ENCODE measurements at places on chromosomes 7 and 10.
A peak's percentile ranks its signal among the peaks of the same experiment; 100 is the strongest.

GRCh38 chr10:73095481-73096021 lies 1.1 kb downstream of the P4HA1 start:
- peak; percentile 28 for DNase-seq

DNA sequence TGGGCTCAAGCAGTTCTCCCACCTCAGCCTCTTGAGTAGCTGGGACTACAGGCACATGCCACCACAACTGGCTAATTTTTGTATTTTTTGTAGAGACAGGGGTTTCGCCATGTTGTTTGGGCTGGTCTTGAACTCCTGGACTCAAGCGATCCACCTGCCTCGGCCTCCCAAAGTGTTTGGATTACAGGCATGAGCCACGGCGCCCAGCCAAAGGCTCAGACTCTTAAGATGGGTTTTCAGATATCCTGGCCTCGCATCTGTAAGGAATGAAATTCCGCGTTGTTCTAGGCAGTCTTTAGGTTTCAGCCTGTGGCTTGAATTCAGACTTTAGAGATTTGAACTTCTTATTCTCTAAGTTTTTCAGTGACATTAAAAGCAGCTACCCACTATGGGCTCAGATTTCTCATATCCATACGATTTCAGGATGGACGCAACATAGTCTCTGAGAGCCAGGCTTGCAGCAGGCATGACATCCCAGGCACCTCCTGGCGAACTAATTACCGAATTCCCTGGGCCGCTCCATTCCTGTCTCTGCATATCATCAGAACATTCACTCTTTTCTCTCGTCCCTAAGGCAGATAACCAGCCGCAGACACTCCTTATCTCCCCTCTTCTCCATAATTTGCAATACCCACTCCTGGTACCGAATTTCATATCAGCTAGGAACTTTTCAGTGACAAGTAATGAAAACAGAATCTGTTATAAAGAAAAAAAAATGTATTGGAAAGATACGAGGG lies 29.7 kb downstream of the IL15RA start:
- DNase-seq: no peak

DNA sequence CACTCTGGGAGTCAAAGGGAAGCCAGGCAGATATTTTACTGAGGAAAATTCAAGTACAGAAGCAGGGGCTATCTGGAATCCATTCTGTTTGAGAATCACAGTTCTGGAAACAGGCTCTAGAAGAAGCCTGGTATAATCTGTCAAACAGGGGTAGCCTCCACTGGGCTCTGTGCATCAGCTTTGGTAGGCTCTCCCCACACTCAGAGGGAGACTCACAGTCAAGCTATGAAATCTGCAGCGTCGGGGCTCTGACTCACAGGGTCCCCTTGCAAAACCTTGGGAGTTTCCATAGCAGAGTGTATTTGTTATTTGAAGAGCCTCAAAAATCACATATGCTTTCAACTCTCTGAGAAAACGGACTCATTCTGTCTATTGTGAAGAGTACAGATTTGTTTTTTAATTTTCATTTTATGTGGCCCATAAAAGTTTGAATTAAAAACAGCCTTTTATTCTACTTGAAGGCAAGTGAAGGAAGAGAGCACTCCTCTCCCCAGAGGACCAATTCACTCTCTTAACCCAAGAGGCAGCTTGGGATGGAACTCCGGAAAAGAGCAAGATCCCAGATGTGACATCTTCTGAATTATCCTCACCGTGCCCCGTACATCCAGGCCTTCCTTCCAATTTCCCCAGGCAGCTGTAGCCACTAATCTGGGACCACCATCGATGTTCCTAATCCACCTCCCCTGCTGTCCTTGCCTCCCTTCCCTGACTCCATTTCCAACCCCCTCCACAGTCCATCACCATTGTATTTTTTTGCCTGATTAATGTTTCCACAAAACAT lies 590.9 kb upstream of the MGMT start:
- no peak for DNase-seq

GRCh38 chr7:139297795-139298194 lies 43.3 kb upstream of the FMC1 start:
- no peak for DNase-seq

DNA sequence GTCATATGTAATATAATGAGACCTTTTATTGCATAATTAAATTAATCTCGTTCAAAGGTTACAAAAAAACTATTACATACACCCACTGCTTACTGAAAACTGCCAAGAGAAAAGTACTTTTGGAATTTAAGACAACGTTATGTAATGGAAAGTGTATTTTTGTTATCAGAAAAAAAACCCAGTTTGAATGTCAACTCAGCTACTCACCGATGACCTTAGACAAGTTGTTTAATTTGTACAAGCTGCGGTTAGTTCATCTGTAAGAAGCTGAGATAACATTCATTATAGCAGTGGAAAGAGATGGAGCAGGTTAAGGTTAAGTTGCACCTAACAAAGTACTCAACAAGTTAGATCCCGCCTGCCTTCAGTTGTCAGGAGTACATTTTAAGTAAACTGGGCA lies 1.1 kb downstream of the PSMA2 start:
- DNase-seq: no peak

- no peak for DNase-seq
Observed at GRCh38 chr10:61883371-61884025, 18.0 kb upstream of the ARID5B start.

DNA sequence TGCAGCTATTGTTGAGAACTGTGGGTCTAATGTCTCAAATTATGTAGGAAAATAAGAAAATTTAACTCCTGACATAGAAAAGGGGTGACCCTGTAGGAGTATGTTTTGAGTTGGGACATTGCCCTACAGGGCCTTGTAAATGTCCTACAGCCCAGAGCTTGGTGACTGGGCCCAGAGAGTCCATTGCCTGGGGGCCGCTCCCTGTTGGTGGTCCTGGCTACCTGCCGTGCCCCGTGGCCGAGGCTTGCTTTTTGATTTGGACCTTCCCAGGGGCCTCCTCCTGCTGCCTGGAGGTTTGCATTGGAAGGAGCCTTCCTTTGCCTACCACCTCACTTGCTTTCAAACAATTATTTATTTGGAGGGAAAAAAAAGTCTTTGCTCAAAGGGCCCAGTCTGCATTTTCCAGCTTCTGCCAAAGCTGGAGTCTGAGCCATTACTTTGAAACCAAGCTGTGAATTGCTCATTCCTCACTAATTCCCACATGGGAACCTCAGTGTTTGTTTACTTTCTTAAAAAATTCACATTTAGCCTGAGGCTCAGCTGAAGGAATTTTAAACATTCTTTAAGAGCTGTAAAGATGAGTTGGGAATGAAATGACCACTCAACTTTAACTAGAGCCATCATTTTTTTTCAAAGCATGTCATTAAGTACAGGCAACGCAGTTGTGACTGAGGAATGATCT lies 355.0 kb downstream of the GLRX3 start:
- no peak for DNase-seq

- no peak for DNase-seq
Observed at GRCh38 chr7:142638581-142638980, 110.7 kb upstream of the PRSS1 start.

DNA sequence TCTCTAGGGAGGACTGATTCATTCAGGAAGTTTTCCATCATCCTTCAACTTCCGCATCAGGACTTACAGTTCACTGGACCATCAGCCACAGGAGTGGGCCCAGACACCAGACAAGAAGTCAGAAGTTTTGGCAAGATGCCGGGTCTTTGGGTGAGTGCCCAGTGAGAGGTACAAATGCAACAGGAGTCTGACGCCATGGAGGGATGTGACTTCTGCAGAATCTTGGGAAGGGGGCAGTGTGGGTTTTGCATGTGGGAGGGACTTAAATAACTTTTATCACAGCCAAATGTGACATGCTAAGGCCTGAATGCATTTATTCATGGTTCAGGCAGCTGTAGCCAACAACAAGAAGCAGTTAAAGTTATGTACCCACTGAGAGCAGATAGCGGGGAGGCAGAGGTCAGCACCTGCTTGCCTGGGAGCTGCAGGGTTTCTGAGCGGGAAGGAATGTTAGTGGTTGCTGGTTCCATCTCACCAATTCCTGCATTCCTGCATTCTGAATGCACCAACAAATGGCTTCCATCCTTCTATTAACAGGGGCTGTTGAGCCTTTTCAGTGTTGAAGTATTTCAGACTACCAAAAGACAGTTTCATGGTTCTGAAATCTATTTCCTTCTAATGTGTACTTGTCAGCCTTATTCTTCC lies 375.2 kb downstream of the PAXIP1 start:
- no peak for DNase-seq

- DNase-seq: no peak
Observed at GRCh38 chr7:26153823-26154783, 2.1 kb downstream of the NFE2L3 start.

- no peak for DNase-seq
Observed at GRCh38 chr7:55787796-55788195, 74.8 kb downstream of the SEPTIN14 start.

GRCh38 chr7:137846549-137846826 lies 286 bp downstream of the DGKI start:
- no peak for DNase-seq

DNA sequence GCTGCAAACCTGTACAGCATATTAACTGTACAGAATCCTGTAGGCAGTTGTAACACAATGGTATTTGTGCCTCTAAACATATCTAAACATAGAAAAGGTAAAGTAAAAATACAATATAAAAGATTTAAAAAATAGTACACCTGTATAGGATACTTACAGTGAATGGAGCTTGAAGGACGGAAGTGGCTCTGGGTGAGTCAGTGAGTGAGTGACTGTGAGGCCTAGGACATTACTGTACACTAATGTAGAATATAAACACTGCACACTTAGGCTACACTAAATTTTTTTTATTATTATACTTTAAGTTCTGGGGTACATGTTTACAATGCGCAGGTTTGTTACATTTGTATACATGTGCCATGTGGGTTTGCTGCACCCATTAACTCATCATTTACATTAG lies 97.3 kb upstream of the STK17A start:
- DNase-seq: no peak

Data from stimulated activated CD4-positive, alpha-beta T cell treated with anti-CD3 and anti-CD28 coated beads, Interleukin-2, amount 100 ng/mL, for 48 hours (primary cell).